ENCODE measurements at places on chromosomes 3 and 15.
A peak's percentile ranks its signal among the peaks of the same experiment; 100 is the strongest.

GRCh38 chr3:14431452-14431916 lies 29.1 kb downstream of the SLC6A6 start:
- peak; percentile 54 for DNase-seq

DNA sequence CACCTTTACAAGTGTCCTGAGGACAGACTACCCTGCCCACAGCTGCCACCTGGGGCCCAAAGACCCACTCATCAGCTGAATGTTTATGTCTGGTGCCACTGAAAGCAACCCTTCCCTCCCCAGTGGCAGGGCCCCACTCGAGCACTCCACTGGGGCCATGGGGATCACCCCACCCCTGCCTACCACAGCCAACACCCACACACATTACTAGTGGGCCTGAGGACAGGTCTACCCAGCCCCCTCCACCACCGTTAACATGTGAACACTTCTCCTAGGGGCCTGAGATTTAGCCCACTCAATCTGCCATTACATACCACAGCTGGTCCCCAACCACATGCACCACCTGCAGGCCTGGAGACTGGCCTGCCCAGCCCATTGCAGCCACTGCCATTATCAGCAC lies 52.3 kb downstream of the ADAM10 start:
- no peak for DNase-seq

GRCh38 chr3:101531473-101532086 lies 18.6 kb upstream of the SENP7 start:
- no peak for DNase-seq

DNA sequence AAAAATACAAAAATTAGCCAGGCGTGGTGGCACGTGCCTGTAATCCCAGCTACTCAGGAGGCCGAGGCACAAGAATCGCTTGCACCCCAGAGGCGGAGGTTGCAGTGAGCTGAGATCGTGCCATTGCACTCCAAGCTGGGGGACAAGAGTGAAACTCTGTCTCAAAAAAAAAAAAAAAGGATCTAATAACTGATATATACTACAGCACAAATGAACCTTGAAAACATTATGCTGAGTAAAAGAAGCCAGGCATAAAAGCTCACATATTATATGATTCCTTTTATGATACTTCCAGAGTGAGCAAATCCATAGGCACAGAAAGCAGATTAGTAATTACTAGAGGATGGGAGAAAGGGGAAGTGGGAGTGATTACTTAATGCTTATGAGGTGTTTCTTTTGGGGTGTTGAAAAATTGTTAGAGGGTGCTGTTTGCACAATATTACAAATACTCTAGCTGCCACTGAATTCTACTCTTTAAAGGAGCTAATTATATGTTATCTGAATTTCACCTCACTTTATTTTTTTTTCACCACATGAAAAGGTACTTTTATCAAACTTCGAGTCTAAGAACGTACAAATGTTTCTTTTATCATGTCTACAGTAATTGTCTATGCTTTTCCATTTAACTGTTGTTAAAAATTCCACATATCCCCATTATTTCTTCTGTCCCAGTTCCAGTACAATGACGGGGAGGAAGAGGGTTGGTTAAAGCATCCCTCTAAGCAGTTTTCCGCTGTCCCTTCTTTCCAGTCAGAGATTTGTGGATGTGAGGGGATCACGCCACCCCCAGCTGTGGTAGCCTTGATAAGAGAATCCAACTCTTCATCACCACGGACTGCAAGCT lies 77.7 kb upstream of the FAM174B start:
- peak; percentile 23 for DNase-seq

DNA sequence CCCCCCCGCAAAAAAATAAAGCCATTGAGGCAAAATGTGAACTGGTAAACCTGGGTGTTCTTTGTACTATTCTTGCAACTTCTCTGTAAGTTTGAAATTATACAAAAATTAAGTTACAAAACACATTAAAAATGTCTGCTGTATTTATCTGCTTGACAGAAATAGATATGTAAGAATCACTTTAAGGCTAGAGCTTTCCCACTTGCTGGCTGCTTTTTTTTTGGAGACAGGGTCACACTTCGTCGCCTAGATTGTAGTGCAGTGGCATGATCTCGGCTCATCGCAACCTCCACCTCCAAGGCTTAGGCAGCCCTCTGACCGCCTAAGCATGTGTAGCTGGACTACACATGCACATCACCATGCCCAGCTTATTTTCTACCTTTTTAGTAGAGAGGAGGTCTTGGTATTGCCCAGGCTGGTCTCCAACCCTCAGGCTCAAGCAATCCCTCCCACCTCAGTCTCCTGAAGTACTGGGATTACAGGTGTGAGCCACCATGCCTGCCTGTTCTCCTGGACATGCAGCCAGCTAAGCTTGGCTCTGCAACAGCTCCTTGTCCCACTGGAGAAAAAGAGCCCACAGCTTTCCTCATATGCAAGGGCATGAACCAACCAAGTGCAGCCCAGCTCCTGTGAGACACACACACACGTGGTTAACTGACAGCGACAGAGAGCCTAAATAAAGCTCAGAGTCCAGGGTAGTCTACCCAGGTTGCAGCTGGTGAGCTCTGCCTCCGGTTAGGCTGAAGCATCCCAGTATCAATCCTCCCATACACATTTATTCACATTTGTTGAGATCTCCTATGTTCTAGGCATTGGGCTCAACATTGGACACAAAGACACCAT lies 4.5 kb downstream of the RPS17 start:
- no peak for DNase-seq

DNA sequence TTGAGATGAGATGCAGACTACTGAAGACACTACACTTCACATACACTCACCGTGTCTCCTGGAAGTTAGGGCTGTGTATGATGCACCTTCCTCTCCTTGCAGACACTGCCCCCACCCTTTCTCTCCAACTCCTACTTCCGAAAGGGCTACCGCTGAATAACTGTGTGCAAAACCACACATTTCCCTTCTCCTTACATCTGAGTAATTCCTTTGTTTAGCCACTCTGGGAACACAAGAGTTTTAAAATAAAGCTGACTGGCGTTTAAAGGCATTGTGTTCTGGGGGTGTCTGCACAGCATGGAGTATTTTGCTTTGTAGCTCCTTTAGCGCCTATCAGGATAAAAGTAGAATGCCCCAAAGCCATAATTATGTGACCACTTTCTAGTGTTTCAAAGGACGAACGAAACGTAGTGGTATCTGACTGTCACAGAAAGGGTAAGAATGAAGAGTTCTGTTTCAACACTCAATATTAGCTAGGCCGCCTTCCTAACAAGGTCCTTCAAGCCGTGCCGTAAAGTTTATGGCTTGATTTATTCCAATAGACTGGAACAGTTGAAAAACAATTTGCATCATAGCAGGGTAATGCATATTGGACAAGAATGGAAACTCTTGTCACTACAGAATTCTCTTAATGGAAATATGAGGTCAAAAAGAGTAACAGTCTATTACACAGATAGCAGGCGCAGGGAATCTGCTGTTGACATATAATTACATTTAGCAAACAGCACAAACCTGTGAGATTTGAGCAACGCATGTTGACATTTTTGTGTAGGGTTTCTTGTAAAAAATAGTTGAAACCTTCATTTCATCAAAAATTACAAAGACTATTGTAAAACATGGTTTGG lies 619.9 kb downstream of the FOXP1 start:
- no peak for DNase-seq

- DNase-seq = no peak
Observed at GRCh38 chr3:60216462-60217075, 1034.7 kb downstream of the FHIT start.

GRCh38 chr3:44584646-44585501 lies at the start of gene ZNF660:
TSS of gene ZNF660 (plus strand) at chr3:44584964. CDS start at chr3:44594194, 9,230 bp downstream.
- no peak for DNase-seq

DNA sequence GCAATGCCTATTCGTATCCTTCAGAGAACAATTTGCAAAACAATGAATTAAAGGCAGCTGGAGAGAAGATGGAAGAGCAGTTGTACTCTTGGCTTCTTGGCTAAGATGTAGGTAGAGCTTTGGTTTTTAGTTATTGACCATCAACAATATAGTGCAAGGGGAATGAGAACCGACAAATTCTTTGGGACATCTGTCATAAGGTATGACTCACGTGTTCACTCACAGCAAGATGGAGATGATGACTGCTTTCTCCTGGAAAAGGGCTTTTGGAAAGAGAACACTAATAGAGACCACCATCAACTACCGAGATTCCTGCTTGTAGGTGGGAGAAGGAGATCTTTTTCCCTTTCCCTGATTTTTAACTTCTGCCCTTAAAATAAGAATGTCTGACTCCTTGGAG lies 234.9 kb downstream of the NTRK3 start:
- no peak for DNase-seq

DNA sequence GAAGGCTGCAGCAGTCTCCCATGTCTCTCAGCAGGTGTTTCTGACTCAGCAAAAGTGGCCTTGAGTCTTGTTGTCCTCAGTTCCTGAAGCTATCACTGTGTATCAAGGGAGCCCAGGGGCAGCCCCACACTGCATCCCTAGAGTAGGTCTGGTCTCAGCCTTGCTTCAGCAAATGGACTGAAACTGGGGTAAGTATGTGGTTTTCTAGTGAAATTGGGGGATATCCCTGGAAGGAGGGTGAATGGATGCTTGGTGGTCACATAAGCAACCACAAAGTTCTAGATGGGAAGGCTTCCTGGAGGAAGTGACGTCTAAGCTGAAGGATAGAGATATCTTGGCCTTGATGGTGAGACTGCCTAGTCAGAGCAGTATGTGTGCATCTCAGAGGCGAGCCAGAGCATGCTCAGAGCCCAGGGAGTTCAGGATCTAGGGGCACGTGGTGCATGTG lies 38.4 kb downstream of the TMEM158 start:
- no peak for DNase-seq

GRCh38 chr3:49771340-49771938 lies 14.9 kb downstream of the IP6K1 start:
- DNase-seq = no peak

DNA sequence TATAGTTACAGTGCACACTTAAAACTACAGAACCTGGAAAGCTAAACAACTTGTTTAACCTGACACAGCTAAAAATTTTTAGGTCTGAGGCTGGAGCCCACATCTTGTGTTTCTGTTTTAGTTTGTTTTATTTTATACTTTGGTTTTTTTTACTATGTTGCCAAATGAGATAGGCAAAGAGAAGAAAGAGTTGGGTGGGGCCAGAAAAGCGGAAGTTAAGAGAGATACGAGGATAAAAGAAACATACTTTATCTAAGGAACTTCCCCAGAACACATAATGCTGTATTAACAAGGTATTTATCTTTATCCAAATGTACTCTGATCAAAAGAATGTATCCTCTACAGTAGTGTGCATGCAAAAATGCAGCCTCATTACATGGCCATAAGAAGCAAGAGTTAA lies 1145.7 kb downstream of the EPHA3 start:
- DNase-seq = peak; percentile 38

GRCh38 chr3:42668793-42669217 lies 15.3 kb downstream of the ZBTB47 start:
- no peak for DNase-seq

DNA sequence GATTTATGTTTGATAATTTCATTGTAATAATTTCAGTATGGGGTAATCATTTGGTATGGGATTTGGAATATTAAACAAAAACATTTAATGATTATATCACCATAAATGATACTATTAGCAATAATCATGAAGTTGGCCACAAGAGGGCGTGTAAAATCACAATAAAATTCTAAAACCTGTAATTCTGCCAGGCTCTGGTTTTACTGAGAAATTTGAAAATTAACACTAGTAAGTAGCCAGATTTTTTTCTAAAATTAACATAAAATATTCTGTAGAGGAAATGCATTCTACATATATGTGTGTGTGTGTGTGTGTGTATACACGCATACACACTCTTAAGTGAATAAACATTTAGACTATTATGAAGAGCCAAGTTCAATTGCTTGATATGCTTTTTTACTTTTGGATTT lies 40.5 kb downstream of the FEZF2 start:
- DNase-seq = no peak

DNA sequence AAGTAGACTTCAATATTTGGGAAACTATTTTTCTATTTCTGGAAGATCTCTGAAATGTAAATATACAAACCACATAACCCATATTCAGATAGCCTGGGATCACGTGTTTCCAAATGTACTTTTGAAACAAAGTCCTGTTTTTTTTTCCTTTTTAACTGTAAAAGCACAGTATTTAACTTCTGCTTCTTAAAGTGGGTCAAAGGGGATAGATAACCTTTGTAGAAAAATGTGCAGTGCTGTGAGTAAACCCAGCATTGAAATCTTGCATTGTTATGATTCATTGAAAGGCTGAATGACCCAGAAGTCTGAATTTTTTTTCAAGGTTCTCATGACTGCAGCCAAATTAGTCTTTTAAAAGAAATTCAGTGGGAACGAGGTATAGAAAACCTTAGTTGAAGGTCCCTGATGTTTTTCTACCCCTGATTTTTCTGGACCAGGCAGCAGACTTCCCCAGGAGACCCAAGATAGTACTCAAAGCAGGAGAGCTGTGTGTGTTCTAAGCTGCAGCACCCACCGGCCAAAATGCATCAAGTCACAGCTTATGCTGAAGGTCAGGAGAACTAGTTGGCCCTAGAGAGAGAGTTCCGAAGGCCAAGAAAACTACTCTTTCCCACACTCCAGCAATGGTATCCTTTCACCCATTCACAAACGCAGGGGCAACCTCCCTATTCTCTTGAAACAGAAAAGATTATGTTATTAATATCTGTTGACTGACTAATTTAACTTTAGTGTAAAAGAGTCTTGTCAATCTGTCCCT lies 43.6 kb upstream of the APH1B start:
- DNase-seq = no peak

GRCh38 chr3:180932819-180933218 lies 20.3 kb downstream of the FXR1 start:
- no peak for DNase-seq

GRCh38 chr15:85582131-85583079 lies 202.0 kb downstream of the AKAP13 start:
- DNase-seq = peak; percentile 42

DNA sequence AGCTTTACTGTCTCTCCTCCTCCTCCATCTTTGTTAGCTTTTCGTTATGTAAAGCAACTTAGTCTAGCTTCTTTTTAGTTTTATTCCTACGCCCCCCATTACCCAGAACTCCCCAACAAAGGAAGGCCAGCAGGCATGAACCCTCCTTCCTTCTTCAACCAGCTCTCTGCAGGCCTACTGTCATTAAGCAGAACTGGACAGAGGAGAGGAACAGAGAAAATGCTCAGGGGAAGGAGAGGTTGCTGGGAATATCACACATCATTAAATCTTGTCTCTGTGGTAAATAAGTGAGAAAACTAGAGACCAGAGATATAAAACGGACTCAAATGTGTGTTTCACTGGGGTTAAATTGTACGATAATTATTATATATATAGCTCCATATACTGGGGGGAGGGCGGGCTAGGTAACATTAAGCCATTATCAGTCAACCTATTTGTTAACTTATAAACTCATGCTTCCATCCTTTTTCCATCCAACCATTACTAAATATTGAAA lies 19.3 kb upstream of the SLC28A1 start:
- DNase-seq = no peak

GRCh38 chr3:62529230-62529629 lies 155.9 kb upstream of the FEZF2 start:
- no peak for DNase-seq

GRCh38 chr3:30012941-30013543 lies 593.4 kb upstream of the TGFBR2 start:
- DNase-seq = peak; percentile 61

- DNase-seq = no peak
Observed at GRCh38 chr3:159091936-159092335, 290.1 kb downstream of the MFSD1 start.

GRCh38 chr3:28279770-28280169 lies 38.4 kb downstream of the CMC1 start:
- no peak for DNase-seq

Data from HL-60 (cell line).